ENCODE measurements at places on chromosomes 4 and X. TPM values are rescaled to one million over a fixed set of nuclear protein-coding genes. Genes with fewer than 3 reads are reported as not detected.

GRCh38 chr4:13990596-13991589 is 363.4 kb upstream of the BOD1L1 start:
- no peak for DNase-seq

GRCh38 chrX:48569958-48570357 is 4.3 kb upstream of the RBM3 start:
- DNase-seq = no peak

DNA sequence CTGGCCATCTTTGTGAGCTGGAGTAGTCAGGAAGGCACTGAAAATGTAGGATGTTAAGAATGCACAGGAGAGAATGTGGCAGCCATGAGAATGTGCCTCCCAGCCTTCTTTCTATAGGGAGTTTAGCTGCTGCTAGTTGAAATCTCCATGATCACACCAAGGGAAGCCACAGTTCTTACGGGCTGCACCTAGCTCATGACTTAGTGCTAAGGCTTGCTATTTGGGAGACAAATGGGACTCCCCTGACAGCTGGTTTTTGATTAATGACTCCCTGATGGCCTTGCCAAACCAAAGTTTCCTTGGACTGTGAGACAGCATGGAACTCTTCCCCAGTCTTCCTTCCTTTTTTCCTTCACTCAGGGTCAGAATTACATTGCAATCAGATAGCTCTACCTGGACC is 9.2 kb downstream of the CTSO start:
- DNase-seq = no peak

ANOS1 gene
- 52.5 TPM for polyA plus RNA-seq

DNA sequence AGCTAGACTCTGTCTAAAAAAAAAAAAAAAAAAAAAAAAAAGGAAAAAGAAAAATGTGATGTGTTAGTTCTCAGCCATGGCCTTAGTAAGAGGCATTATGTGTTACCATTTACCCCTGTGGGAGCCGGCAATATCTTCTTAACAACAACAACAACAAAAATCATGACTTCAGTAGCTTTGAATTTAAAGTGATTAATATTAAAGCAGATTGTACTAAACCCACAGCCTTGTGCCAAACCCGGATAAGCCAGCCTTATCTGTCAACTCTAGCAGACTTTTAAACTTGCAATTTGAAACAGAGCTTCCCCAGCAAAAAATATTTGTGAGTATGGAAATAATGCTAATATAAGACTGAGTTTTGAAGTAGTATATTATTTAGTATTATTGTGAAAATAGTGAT is 462.1 kb upstream of the GNPDA2 start:
- no peak for DNase-seq

DNA sequence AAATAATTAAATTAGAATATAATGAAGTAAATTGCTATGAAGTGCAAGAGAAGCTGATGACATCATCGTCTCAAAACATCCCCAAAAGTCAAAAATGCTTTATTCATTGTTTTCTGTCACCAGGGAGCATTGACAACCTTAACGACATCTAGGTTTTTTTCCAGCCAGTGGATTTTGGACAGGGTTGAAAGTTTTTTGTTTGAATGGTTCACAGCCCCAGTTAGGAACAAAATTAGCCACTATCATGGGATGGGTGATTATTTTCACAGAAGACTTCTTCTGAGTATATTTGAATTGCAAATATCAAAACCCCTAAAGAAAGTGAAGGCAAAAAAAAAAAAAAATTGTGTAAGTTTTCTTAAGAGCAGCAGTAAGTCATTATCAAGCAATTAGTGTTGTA is 826.1 kb downstream of the STPG2 start:
- no peak for DNase-seq

OPHN1 gene
- 11.5 TPM for polyA plus RNA-seq
